Activated T-helper 1 cell treated with anti-CD3 and anti-CD28 coated beads, Interleukin-2, amount 50 U/mL, for 16 hours (primary cell): ENCODE measurements at places on chromosomes 1 and 21.

DNA sequence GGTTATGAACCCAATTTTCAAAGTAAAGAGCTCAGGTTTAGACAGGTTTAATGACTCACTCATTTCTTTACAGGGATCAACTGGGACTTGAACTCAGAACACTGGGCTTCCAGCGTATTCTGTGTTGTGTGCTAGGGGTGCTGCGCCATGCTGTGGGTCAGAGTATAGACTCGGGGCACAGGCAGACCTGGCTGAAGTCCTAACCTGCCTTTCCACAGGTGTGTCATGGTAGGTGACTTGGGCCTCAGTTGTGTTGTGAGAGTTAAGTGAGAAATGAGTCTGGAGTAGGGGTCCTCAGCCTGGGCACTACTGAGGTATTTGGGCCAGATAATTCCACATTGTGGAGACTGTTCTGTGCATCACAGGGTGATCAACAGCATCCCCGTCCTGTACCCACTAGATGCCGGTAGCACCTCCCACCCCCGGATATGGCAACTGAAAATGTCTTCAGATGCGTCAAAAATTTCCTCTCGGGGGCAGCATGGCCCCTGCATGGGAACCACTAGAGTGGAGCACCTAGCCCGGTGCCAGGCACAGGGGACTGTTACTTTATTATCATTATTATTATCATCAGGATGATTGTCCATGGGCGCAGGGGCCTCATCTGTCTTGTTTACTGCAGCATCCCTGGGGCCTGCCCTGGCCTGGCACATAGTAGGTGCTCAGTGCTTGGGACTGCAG lies 575.5 kb downstream of the PTPRU start:
- DNase-seq, result no peak

DNA sequence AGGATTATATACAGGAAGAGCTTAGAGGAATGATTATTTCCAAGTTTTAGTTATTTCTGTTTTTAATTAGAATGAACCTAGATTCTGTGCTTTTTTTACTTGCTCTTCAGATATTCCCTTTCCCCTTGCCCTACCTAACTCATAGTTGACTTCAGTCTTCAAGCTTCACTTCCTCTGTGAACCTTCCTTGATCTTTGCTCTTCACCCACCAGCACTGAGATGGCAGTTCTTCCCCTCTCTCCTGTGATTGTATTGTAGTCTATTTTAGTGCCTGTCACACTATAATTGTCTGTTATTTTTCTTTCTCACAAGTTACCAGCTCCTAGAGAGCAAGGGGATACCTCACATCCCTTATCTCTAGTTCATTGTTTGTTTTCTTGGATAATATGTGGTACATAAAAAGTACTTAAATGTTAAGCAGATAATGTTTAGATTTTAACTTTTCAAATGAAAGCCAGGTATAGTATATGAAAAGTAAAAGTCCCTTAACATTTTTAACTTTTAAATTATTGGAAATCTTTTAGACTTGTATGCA lies 33.2 kb downstream of the KCTD3 start:
- no peak for DNase-seq

DNA sequence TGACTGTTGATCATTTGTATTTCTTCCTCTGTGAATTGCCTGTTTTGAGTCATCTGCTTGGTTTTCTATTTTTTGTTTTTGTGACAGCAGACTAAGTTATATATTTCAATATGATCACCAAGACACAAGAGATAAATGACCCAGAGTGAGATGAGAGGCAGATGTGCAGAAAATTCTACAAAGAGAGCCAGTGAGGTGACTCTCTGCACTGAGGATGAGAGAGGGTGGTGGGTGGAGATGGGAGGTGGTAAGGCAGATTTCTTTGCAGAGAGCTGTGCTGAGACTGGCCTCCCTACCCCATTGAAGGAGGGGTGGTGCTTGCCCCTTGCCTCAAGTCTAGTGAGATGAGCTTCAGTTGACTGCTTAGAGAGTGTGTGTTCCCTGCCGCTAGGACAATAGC lies 17.6 kb upstream of the FCAMR start:
- DNase-seq, result no peak

- DNase-seq, result no peak
Observed at GRCh38 chr21:36263797-36264196, 56.2 kb upstream of the MORC3 start.

- DNase-seq, result no peak
Observed at GRCh38 chr1:58746182-58746581, 37.7 kb downstream of the JUN start.
